WTC11 (cell line): ENCODE measurements at places on chromosomes 1 and 21. TPM values are rescaled to one million over a fixed set of nuclear protein-coding genes. Genes with fewer than 3 reads are reported as not detected.

- H3K27me3 ChIP-seq: peaks cover 33% of the 10 kb centered on the region
- H3K36me3 ChIP-seq: no peaks in the 10 kb centered on the region
- H3K4me1 ChIP-seq: peaks cover 15% of the 10 kb centered on the region
Observed at GRCh38 chr1:30823627-30823968, 66.0 kb upstream of the LAPTM5 start.

GRCh38 chr21:42617486-42617885, 35.9 kb upstream of the PDE9A start:
- H3K4me1 ChIP-seq: peaks cover 11% of the 10 kb centered on the region; the same call in 1 of the 2 replicates
- peaks cover 16% of the 10 kb centered on the region for H3K27me3 ChIP-seq
- no peak for DNase-seq
- H3K27ac ChIP-seq: no peak overlapping the region
- peaks cover 2% of the 10 kb centered on the region; the same call in 1 of the 2 replicates for H3K36me3 ChIP-seq

GRCh38 chr1:43143441-43143888, 28.6 kb downstream of the EBNA1BP2 start:
- peaks cover 17% of the 10 kb centered on the region for H3K4me1 ChIP-seq
- peak overlapping the region; percentile 17; the same call in 1 of the 2 replicates for H3K4me3 ChIP-seq
- DNase-seq: peak; percentile 66
- peaks cover 9% of the 10 kb centered on the region for H3K36me3 ChIP-seq

DNA sequence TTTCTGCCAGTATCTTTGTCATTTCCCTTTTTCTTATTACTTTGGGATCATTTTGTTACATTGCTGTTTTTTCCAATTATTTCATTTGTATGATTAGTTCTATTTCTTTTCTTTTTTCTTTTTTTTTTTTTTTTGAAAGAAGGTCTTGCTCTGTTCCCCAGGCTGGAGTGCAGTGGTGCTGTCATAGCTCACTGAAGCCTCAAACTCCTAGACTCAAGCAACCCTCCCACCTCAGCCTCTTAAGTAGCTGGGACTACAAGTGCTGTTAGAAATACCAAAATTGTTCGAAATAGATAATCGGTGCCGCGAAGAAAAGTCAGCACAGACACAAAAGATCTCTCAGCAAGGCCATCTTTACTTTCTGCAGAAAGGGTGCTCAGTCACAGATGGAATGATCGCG, 26.6 kb upstream of the COL6A1 start:
- peaks cover 8% of the 10 kb centered on the region for H3K4me1 ChIP-seq
- peaks cover 12% of the 10 kb centered on the region for H3K36me3 ChIP-seq
- H3K27me3 ChIP-seq: peaks cover 41% of the 10 kb centered on the region
- no peak for DNase-seq

DNA sequence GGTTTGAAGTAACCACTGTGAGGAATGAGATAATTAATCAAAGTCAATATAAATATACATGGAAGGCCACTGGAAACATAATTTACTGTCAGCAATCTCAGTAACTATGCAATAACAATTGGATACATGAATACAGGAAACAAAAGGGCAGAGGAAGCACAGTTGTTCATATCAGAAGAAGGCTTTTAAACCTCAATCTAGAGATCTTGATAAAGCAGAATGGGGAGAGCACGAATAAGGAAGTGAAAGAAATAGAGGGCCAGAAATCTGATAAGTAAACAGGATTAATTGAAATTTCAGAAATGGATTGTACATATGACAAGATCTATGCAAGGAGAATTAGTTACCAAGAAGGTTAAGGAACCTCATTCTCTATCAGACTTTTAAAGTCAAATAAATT, 93.0 kb downstream of the EVI5 start:
- peaks cover 13% of the 10 kb centered on the region for H3K36me3 ChIP-seq
- H3K4me3 ChIP-seq: no peak overlapping the region
- H3K27ac ChIP-seq: no peak overlapping the region
- no peak for DNase-seq
- no peaks in the 10 kb centered on the region for H3K27me3 ChIP-seq

DNA sequence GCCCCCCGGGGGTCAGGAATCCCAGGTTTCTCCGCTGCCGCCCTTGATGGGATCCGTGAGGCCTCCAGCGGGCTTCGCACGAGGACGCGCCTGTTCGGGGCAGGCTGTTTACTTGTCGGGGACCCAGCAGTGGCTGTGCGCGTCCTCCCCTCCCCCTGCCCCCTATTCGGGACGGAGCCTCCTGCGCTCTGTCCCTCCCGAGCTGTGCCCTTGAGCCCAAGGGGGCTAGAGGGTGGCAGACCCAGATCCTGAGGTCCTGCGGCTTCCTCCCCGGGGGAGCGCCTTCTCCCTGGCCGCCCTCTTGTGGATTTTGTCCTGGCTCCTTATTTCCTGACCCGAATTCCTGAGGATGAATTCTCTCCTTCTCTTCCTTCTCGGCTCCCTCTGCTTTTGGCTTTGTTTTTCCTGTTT, 38.4 kb downstream of the PIK3CD start:
- H3K27ac ChIP-seq: peak overlapping the region; percentile 72; the same call in 1 of the 2 replicates
- H3K4me1 ChIP-seq: peaks cover 36% of the 10 kb centered on the region
- peak; percentile 64 for DNase-seq
- H3K36me3 ChIP-seq: no peaks in the 10 kb centered on the region
- H3K4me3 ChIP-seq: peak overlapping the region; percentile 81
- peaks cover 40% of the 10 kb centered on the region for H3K27me3 ChIP-seq

Gene SPATA17
- total RNA-seq: 0.34 to 1.3 TPM (median 0.46 TPM) in 3 replicates

Gene SLFNL1
- 0.05 TPM in 1 of 3 replicates, not detected in the others for total RNA-seq

Gene C1orf87
- total RNA-seq: 0.16 to 0.30 TPM (median 0.22 TPM) in 3 replicates
